ENCODE measurements at places on chromosomes 11 and 22.

GRCh38 chr11:74723511-74723910, 7.7 kb downstream of the CHRDL2 start:
- no peak for DNase-seq

DNA sequence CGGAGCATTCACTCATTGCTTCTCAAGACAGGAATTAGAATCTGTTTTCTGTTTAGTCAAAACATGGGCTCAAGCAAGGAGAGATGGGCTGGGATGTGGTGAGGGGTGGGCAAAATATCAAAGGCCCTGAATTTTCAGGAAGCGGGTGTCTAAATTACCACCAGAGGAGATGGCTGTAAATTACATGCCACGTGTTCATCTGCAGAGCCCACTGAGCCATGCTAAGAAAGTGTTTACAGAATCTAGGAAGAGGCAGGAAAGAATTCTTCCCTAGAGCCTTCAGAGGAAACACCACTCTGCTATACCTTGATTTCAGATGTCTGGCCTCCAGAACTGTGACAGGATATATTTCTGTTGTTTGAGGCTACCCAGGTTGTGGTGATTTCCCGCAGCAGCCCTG, 46.1 kb downstream of the CLMP start:
- no peak for DNase-seq

- DNase-seq = peak; percentile 59
Measured at GRCh38 chr11:56624661-56625110, 10.0 kb upstream of the OR5M1 start.

GRCh38 chr11:132943706-132944568, 588.4 kb downstream of the OPCML start:
- no peak for DNase-seq

DNA sequence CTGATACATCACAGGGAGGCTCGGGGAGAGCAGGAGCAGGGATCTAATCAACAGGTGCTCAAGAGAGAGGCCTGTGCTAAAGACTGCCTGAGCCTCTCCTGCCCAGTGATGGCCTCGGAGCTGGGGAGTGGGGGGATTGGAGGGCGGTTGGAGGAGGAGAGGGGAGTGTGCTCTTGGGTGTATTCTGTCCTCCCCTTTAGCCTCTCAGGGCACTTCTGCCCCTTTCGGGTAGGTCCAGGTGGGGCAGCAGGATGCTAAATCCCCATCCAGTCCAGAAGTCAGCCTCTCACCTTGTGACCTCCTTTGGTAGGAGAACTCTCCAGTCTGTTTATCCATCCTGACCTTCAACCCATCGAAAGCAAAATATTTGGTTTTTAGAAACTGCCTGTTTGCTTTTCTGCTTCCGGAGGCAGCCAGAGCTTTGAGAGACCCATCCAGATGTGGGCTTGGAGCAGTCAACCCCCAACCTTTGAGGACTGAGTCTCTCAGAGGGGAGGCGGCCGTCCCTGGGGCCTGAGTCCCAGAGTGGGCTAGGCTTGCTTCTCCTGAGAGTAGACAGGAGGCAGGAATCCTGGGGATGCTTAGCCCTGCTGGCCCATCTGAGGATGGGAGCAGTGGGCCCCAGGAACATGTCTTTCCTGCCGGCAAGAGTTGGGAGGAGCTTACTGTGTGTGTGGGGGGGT, 105.2 kb upstream of the SYT13 start:
- no peak for DNase-seq

- DNase-seq = no peak
Measured at GRCh38 chr22:40739721-40740120, 60.4 kb downstream of the MCHR1 start.

DNA sequence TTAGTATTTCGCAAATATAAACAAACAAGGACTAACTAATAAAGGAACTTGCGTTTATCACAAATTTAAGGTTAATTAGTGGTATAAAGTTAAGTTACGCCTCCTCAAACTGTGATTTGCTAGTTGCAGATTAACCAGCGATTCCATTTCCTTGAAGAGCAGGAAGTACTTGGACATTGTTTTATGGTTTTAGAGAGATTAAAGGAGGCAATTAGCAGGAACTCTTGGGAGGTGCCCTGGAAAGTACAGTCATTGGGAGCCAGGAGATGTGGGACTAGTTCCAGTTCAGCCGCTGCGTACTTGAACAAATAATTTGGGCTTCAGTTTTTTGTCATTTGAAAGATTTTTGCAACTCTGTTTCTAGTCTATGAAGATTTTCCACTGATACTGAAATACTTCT, 3.3 kb downstream of the FAM118B start:
- no peak for DNase-seq

DNA sequence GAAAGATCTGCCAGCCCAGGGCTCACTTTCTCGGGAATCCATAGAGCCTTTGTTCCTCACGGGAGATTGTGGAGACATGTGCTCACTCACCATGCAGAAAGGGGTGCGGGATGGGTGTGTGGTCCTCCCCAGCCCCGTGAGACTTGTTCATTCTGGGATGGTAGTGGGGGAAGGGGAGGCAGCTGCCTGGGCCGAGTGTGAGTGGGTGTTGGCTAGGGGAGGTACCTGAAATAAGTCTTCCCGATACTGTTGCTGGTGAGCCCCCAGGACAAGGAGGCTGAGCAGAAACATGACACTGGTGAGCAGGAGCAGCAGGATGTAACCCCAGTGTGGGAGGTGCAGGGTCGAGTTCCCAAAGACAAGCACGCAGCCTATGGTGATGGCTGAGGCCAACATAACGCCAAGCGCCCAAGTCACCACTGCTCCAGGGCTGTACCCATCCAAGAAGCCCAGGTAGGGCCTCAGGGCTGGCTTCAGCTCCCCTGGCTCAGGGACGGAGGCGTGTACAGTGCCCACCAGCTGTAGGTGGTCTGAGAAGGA, 2.8 kb downstream of the SLC7A4 start:
- DNase-seq = no peak

DNA sequence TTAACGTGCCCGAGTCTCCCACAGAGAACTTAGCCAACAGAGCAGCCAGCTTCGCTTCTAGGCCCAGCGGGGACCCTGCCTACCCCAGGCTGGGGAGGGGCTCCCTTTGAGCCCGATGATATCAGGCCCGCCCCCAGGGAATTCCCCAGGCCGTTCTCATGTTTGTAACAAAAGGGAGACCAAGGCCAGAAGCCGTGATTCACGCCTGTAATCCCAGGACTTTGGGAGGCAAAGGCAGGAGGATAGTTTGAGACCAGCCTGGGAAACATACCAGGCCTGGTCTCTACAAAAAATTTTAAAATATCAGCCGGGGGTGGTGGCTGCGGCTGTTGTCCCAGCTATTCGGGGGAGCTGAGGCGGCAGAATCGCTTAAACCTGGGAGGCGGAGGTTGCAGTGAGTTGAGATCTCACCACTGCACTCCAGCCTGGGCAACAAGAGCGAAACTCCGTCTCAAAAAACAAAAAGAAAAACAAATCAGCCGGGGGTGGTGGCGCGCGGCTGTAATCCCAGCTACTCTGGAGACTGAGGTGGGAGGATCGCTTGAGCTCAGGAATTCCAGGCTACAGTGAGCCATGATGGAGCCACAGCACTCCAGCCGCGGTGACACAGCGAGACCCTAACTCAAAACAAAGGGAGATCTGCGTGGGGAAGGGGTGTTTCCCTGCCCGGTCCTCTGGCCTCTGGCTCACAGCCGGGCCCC, 1.7 kb downstream of the DRD4 start:
- DNase-seq = no peak

- peak; percentile 23 for DNase-seq
Measured at GRCh38 chr11:7577291-7578190, 63.7 kb downstream of the PPFIBP2 start.

DNA sequence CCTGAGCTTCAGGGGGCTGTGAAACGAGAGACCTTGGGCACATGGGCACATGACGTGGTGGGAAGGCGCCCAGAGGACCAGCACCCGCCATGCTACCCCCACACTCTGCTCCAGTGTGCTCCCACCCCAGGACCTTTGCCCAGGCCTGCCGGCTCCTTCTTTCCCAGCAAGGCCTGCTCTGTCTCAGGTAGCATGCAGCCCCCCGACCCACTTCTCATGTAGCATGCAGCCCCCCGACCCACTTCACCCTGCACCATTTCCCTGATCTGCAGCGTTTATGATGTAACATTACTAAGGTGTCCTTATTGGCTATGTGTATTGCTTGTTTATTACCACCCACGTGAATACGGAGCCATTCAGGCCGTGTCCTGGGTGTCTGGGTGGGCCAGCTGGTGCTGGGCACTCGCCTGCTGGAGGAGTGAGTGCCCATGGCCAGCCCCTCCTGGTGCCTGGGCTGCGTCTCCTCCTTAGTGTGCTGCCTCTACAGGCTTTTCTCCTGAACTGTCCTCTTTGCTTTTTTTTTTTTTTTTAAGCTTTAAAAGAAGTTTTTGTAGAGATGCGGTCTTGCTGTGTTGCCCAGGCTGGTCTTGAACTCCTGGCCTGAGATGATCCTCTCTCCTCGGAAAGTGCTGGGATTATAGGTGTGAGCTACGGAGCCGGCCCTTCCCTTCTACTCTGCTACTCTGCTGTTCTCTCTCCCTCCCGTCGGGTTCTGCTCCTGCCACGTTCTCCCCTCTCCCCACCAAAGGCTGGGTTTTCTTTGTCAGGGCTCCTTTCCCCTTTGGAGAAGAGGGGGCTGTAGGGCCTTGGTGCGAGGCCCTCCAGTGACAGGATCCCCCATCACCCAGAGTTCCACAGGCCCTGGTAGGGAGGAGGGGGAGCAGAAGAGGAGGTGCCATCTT, 29.4 kb downstream of the LRP5 start:
- DNase-seq = no peak

DNA sequence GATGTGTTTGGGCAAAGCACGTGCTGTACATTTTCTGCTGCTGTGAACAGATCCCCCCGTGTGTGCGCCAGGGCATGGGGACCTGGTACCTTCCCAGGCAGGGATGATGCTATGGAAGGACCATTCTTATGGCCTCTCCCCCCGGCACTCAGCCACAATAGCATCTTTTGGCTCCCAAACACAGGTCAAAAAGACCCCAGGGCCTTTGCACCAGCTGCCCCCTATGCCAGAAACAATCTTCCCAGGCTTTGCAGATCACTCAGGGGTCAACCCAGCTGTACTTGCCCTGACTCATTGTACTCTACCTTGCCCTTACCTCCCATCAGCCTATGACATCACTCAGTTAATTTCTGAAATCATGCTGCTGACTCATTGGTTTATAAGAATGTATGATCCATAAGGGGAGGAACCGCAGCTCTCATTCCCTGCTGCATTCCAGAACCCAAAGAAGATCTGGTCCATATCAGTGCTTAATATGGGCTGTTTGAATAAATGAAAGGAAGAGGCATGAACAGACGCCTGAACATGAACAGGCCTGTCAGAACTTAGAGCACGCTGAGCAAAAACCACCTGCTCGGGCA, 100.7 kb downstream of the CELSR1 start:
- DNase-seq = no peak

- no peak for DNase-seq
Measured at GRCh38 chr11:61609980-61610366, 29.1 kb upstream of the SYT7 start.

GRCh38 chr11:555780-556661, 4.5 kb downstream of the LMNTD2 start:
- no peak for DNase-seq

GRCh38 chr11:118838905-118839553, 44.7 kb upstream of the CXCR5 start:
- DNase-seq = no peak

DNA sequence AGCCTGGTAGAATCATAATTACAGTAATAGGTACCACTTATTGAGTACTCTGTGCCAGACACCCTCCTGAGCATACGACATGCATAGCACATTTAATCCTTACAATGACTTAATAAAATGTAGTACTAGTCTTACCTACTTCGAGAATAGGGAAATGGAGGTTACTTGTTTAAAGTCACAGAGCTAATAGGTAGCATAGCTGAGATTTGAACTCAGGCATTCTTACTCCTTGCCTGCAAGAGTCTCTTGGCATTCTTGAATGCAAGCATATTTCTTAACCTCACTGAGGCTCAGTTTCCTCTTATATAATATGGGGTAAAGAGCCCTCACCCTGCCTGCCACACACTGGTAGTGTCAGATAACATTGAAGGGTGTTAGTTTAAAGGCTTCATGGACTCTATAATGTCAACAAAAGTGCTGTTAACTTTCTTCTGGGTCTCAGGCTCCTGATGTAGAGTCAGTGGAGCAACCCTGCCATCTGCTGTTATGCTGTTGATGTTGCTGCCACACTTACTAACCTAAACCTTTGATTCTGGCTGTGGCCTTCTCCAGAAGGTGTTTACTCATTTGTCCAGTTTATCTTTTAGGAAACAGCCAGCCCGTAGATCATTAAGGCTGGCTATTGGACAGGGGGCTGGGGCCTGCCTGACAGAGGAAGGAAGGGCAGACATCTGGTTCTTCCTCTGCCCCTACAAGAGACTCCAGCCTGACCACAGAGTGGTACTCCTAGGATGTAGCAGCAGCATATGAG, 18.9 kb downstream of the LIMK2 start:
- DNase-seq = peak; percentile 73

GRCh38 chr11:134781380-134781866, 369.4 kb upstream of the B3GAT1 start:
- no peak for DNase-seq

DNA sequence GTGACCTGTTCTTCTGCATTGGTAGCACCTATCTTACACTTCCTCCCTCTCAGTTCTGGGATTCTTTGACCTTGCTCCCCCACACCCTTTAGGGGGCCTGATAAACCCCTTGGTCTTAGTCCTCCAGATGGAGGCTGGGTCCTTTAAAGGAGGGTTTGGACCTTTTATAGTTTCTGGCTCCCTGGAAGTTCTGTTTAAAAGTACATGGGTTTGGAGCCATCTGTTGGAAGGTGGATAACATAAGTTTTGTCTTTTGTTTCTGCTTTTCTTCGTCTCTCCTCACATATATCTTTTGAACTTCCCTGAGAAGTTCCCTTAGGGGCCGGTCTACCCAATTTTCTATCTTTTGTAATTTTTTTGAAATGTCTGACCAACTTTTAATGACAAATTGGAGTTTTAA, 17.9 kb upstream of the HYLS1 start:
- DNase-seq = no peak

DNA sequence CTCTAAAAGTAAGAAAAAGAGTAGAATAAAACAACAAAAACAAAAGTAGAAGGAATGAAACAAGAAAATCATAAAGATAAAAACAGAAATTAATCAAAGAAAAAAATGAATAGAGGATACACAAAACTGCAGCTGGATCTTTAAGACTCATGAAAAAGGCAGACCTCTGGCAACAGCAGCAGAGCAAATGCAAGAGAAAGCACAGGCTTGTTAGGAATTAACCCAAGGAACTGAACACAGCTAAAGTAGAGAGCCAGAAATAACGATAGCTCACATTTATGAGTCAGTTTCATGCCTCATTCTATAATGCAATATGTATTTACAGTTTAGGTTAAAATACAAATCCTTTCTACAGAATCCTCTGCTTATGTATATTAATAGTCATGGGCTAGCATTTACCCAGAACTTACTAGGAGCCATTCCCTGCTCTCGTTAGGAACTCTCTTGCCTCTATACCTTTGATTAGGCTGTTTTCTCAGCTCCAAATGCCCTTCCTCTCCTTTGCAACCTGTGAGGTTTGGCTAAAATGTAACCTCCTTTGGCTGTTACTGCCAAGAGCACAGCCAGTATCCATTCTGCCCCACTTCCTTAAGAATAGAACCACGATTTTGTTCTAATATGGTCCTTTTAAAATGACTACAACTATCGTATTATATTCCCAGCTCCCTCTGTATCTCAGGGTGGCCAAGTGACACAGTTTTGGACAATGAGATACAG, 38.3 kb upstream of the NFAM1 start:
- no peak for DNase-seq

GRCh38 chr11:131674051-131674755, 303.8 kb downstream of the NTM start:
- peak; percentile 60 for DNase-seq

- DNase-seq = peak; percentile 61
Measured at GRCh38 chr11:6674862-6675261, 8.3 kb downstream of the MRPL17 start.

- DNase-seq = no peak
Measured at GRCh38 chr11:104957280-104957679, 11.1 kb downstream of the CASP4 start.

- DNase-seq = no peak
Measured at GRCh38 chr11:10308201-10308954, 3.5 kb downstream of the ADM start.
